GM23338 (cell line): ENCODE measurements at places on chromosomes 7 and 10. TPM values are rescaled to one million over a fixed set of nuclear protein-coding genes. Genes with fewer than 3 reads are reported as not detected.
A peak's percentile ranks its signal among the peaks of the same experiment; 100 is the strongest.

MAGI2 gene
- 26.4 and 31.4 TPM in 2 replicates for total RNA-seq

- DNase-seq, result peak; percentile 30
Measured at GRCh38 chr7:14380881-14381280, 391.4 kb upstream of the ETV1 start.

DNA sequence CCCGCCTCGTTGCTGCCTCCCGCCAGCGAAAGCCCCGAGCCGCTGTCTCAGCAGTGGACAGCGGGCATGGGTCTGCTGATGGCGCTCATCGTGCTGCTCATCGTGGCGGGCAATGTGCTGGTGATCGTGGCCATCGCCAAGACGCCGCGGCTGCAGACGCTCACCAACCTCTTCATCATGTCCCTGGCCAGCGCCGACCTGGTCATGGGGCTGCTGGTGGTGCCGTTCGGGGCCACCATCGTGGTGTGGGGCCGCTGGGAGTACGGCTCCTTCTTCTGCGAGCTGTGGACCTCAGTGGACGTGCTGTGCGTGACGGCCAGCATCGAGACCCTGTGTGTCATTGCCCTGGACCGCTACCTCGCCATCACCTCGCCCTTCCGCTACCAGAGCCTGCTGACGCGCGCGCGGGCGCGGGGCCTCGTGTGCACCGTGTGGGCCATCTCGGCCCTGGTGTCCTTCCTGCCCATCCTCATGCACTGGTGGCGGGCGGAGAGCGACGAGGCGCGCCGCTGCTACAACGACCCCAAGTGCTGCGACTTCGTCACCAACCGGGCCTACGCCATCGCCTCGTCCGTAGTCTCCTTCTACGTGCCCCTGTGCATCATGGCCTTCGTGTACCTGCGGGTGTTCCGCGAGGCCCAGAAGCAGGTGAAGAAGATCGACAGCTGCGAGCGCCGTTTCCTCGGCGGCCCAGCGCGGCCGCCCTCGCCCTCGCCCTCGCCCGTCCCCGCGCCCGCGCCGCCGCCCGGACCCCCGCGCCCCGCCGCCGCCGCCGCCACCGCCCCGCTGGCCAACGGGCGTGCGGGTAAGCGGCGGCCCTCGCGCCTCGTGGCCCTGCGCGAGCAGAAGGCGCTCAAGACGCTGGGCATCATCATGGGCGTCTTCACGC is 825 bp downstream of the ADRB1 start:
- peak; percentile 54 for DNase-seq

DNA sequence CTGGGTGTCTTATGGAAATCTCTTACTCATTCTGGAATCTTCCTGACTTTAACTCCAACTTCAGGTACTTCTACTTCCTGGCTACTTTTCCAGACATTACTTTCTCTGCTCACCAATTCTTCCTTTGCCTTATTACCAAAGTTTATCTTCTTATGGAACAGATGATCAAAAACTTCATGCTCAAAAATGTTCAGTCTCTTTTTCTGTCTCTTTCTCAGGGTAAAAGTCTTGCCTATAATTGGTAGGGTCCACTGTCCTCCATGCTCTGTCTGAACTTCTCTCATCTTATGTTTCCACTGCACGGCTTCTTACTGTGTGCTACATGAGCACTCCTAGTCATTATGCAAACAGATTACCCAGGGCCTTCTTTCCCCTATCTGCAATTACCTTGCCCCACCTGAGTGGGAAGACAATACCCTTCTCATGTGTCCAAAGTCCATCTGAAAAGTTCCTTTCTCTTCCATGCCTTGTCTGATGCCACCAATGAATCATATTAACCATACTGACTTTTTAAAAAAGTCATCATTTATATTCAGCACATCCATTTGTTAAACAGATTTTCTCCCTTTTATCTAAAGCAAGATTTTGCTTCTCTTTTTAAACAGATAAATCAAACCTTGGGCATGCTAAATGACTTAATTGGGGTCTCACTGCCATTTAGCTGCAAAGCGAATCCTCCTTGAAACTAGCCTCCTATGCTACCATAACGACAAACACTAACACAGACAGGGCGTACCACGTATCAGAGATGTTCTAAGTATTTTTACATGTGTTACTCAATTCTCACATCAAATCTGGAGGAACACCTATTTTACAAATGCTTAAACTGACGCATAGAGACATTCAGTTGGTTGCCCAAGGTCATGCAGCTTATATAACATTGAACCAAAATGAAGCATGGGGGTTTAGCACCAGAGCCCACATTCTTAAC is 48.8 kb downstream of the SEMA3C start:
- DNase-seq, result no peak

- DNase-seq, result no peak
Measured at GRCh38 chr7:151314401-151314800, 27.2 kb upstream of the NUB1 start.

DNA sequence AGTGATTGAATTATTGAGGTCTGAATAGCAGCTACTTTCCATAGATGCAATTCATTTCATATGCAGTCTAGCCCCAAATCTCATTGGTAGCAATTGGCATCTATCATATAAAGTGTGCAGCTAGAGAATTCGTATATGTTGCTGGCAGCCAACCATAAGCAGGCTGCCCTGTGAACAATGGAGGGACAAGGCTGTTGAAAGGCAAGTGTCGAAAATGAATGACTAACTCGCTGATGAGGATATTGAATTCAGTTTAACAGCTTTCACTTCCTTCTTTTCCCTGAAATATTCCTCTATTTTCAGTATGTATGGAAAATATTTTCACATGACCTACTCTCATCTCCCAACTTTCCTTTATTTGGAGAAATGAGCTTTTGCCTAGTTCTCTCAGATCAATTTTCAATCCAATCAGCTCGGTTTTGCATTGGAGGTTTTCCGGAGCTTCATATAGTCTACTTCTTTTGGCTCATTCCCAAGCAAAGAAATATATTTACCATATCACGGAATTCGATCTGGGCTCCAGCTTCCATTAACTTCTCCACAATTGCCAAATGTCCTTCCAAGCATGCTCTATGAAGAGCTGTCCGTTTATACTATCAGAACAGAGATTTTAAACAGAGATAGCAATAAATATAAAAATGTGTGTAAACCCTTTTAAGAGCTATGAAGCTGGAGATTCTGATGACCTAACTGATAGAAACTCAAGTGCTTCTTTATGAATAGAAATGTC is 3.5 kb downstream of the ANKRD1 start:
- DNase-seq, result no peak
